ENCODE measurements at places on chromosomes 2 and 18.

GRCh38 chr2:108920-109809 is 62.9 kb upstream of the FAM110C start:
- no peak for DNase-seq

GRCh38 chr2:152835674-152836073 is 117.3 kb downstream of the ARL6IP6 start:
- DNase-seq: no peak

DNA sequence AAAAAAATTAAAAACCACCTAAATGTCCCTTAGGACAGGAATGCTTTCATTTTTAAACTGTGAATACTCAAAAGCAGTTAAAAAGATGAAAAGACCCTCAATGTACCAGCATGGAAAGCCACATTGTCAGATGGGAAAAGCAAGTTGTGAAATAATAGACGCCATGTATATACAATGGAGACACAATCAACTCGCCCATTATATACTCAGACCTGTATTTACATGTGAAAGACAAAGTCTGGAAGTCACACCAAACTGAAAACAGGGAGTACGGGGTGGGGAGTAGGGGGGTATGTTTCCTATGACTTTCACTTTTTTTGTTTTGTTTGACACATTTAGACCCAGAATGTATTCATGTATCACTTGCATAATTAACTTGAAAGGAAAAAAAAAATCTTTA is 75.6 kb downstream of the CELF4 start:
- DNase-seq: no peak

DNA sequence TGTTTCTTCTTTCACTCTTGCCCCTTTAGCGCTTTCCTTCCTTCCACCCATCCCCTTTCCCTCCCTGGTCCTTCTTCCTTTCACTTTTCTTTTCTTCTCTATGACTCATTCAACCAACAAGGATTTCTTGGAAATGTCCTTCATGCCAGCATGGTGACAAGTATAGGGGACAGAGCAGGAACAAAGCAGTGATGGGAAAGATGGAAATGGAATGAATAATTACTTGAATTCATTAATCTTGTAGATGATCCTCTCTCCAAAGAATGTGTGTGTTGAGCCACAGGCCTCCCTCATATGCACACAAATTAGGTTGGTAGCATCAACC is 1.5 kb downstream of the VAMP5 start:
- DNase-seq: no peak

- no peak for DNase-seq
Observed at GRCh38 chr2:107255744-107256143, 369.8 kb upstream of the ST6GAL2 start.

GRCh38 chr2:26651470-26651771 is 10.3 kb upstream of the CIB4 start:
- DNase-seq: no peak

- peak; percentile 47 for DNase-seq
Observed at GRCh38 chr2:207692206-207693065, 19.0 kb upstream of the CCNYL1 start.

DNA sequence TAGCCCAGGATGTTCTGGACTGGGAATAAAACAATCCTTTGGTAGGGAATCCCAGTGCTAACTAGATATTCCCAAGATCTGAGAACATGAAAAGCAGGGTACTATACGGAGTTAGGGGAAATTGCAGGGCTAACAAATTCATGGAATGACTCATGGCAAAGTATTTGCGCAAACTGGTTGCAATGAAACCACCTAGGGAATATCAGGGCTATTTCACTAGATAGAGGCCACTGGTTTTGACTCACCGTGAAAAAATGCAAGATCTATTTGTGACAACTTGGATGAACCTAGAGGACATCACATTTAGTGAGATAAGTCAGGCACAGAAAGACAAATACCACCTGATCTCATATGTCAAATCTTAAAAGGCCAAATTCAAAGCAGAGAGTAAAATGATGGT is 233.3 kb downstream of the MBD2 start:
- no peak for DNase-seq

Data from CD4-positive, alpha-beta T cell treated with Interferon gamma for 1 hour (primary cell).